Hepatocyte (in vitro differentiated cells): ENCODE measurements at places on chromosomes 13 and 19. TPM values are rescaled to one million over a fixed set of nuclear protein-coding genes. Genes with fewer than 3 reads are reported as not detected.

GRCh38 chr13:54373211-54373610 is 1344.6 kb downstream of the OLFM4 start:
- H3K27ac ChIP-seq = no peak overlapping the region
- no peaks in the 10 kb centered on the region for H3K4me1 ChIP-seq
- H3K27me3 ChIP-seq = no peaks in the 10 kb centered on the region
- H3K36me3 ChIP-seq = no peaks in the 10 kb centered on the region
- DNase-seq = no peak
- H3K4me3 ChIP-seq = no peak overlapping the region

DNA sequence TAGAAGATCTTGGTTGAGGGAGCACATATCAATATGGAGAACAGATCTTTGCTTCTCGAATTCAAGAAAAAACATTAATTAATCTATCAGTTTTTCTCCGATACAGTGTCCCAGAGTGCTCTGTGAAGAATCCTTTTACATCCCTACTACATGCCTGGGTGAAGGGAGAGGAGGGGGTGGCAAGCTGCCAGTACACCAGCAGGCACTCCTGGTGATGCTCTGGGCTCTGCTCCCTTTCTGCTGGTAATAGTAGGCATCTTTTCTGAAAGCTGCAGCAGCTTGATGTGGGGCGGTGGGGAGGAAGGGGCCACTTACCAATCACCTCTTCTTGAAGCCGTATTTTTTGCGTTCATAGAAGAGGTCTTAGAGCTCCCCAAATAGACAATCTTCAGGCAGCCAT is 30.7 kb downstream of the PBX4 start:
- no peaks in the 10 kb centered on the region for H3K36me3 ChIP-seq
- no peak overlapping the region for H3K27ac ChIP-seq
- no peaks in the 10 kb centered on the region for H3K27me3 ChIP-seq
- peaks cover 6% of the 10 kb centered on the region for H3K4me1 ChIP-seq
- no peak for DNase-seq

- no peak overlapping the region for H3K27ac ChIP-seq
- peaks cover 6% of the 10 kb centered on the region for H3K4me1 ChIP-seq
Observed at GRCh38 chr13:97388373-97388772, 45.6 kb upstream of the RAP2A start.

GRCh38 chr13:43153436-43154090 is 130.2 kb downstream of the DNAJC15 start:
- H3K4me3 ChIP-seq = no peak overlapping the region
- no peaks in the 10 kb centered on the region for H3K4me1 ChIP-seq
- no peaks in the 10 kb centered on the region for H3K27me3 ChIP-seq
- H3K27ac ChIP-seq = peak overlapping the region; percentile 42
- H3K36me3 ChIP-seq = no peaks in the 10 kb centered on the region

DNA sequence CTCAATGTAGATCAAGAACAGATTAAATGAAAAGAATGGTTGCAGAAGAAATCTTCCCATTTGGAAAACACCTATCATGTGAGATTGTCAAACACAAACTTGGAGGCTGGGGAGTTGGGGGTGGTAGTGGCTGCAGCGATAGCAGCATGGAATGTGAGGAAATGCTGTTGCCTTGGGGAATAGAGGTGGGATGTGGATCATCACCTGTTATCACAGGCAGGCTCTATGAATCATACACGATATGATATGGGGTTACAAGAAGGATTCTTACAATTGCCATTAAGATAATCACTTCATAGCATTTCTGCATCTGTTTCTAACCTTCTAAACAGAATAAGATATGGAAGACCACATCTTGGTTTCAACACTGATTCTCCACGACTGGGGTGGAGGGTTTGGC is 88.7 kb downstream of the RNASEH2B start:
- no peaks in the 10 kb centered on the region for H3K36me3 ChIP-seq
- H3K4me1 ChIP-seq = peaks cover 3% of the 10 kb centered on the region
- H3K27me3 ChIP-seq = no peaks in the 10 kb centered on the region
- no peak overlapping the region for H3K4me3 ChIP-seq
- no peak for DNase-seq

DNA sequence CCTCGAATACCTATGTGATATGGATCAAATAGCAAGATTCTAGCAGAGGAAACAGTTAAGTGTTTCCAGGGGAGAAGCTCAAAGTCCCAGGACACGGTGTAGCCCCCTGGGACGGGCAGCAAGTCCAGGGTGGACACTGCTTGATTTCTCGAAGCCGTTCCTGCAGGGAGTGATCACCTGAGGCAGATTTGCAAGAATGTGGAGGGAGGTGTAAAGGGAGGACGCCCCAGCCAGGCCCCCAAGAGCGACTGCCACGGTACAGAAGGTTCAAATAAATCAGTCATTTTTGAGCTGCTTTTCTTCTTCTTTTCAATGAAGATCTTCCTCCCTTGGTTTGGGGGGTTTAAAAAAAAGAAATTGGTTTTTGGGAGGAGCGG is 41.4 kb downstream of the KLF2 start:
- H3K4me3 ChIP-seq = no peak overlapping the region
- no peak overlapping the region for H3K27ac ChIP-seq
- H3K36me3 ChIP-seq = no peaks in the 10 kb centered on the region
- DNase-seq = no peak

Gene PHLDB3
- 23.4 and 29.0 TPM in 2 replicates for polyA plus RNA-seq

- no peak overlapping the region for H3K4me3 ChIP-seq
- DNase-seq = no peak
- no peak overlapping the region for H3K27ac ChIP-seq
- H3K4me1 ChIP-seq = no peaks in the 10 kb centered on the region
Observed at GRCh38 chr13:76720821-76721220, 165.4 kb downstream of the KCTD12 start.
